ENCODE measurements at places on chromosomes 4 and X.

- DNase-seq = no peak
Measured at GRCh38 chr4:185598846-185599552, 63.7 kb upstream of the PDLIM3 start.

- peak; percentile 78 for DNase-seq
Measured at GRCh38 chr4:77156912-77157858, at the start of gene CCNG2. Gene CCNG2 (plus strand): TSS chr4:77157207. CDS start chr4:77158533, 1,326 bp downstream.

- DNase-seq = no peak
Measured at GRCh38 chrX:9907645-9908387, 59.3 kb upstream of the CLDN34 start.

GRCh38 chrX:153870791-153871360, 15.1 kb downstream of the L1CAM start:
- DNase-seq = no peak

- no peak for DNase-seq
Measured at GRCh38 chr4:5781691-5782090, 70.7 kb downstream of the EVC start.

DNA sequence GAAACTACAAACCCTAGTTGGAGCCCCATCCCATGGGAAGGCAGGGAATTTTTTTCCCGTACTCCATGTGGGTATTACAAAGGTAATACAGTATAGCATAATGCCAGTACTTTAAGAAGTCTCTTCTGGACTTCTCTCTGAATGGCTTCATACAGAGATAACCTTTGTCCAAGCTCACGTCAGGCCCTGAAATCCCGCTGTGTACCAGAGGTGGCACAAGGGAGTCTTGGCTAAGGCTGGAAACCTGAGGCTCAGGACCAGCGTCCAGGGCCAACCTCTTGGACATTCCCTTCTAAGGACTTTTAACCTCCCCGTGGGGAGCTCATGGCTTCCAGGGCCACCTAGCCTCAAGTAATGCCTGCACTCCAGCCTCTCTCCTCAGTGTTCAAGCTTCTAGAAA, 338.9 kb upstream of the FAM241A start:
- DNase-seq = no peak

DNA sequence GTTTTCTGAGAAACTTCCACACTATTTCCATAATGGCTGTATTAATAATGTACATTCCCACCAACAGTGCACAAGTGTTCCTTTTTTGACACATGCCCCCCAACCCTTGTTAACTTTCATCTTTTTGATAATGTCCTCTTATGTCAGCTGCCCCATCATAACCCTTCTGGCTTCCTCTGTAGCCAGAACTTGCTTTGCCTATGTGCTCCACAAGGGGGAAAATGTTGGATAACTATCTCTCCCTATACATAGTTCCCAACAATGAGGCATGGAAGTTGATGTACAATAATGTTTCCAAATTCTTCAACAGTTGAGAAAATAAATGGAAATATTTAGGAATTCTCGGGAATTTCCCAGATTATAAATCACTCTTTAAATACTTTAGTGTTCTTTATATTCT, 142.9 kb downstream of the ASB9 start:
- no peak for DNase-seq

DNA sequence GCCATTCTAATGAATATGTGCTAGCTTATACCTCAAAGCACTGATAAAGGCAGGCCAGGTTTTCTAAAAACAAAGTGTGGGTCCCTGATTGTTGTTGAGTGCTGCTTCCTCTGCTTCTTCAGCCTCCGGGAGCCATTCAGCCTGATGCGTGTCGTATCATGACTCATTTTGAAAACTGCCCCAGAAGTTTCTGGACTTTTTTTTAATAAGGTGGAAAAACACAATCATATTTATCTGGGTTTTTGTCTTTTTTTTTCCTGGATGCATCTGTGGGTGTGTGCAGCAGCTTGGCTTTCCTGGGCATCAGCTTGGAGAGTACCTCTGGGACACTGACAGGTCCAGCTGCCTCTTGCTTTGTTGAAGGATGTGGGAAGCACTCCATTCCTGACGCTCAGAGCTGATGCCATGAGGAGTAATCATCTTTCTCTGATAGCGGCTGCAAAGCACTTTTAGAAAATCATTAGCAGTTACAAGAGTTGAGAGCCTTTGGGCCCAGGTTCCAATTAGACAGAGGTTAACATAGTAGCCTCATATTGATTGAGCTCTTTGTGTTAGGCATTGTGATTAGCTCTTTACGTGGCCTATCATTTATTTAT, 66.9 kb downstream of the PARM1 start:
- no peak for DNase-seq

DNA sequence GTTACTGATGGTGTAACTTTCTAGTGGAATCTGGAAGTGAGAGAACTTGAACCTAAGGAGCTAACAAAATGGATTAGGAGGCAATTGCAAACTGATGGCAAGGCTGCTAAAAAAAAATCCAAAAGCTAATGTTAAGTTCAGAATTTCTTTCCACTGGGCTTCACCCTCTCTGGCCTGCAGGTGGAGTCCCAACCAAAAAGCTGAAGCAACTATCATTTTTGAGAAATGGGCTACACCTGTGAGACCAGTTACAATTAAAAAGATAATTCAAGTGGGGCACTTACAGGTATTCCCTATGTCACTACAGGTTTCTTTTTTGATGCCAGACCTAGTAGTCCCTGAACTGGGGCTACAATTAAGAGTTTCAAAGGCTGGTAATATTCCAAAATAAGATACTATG, 142.1 kb upstream of the FTHL17 start:
- DNase-seq = no peak

GRCh38 chr4:150158041-150158440, 79.8 kb downstream of the DCLK2 start:
- no peak for DNase-seq

GRCh38 chr4:168713253-168713652, 216.4 kb downstream of the PALLD start:
- no peak for DNase-seq

- DNase-seq = no peak
Measured at GRCh38 chr4:111187108-111187507, 564.2 kb upstream of the PITX2 start.

DNA sequence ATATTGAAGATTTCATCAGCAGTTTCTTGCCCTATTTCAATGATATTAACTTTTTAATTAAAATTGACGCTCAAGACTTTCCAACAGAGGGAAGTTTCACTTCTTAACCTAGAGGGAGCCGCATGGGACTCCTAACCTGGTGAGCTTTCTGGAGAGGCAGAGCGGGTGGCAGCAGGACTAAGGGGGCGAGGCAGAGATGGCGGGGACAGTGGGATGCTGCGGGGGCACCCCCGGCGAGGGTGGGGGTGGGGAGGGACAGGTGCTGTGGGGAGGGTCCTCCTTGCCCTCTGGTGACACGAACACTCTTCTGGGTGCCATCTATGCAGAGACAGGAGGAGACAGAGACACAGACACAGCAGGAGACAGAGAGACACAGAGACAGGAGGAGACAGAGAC, 104.4 kb downstream of the ADRA2C start:
- DNase-seq = no peak

- no peak for DNase-seq
Measured at GRCh38 chrX:133992882-133993281, 7.5 kb upstream of the GPC3 start.

GRCh38 chr4:150906987-150907633, 108.0 kb downstream of the LRBA start:
- DNase-seq = no peak

- no peak for DNase-seq
Measured at GRCh38 chr4:41534404-41534803, 3.6 kb upstream of the LIMCH1 start.

GRCh38 chr4:76611616-76612207, 176.7 kb downstream of the SHROOM3 start:
- DNase-seq = no peak

DNA sequence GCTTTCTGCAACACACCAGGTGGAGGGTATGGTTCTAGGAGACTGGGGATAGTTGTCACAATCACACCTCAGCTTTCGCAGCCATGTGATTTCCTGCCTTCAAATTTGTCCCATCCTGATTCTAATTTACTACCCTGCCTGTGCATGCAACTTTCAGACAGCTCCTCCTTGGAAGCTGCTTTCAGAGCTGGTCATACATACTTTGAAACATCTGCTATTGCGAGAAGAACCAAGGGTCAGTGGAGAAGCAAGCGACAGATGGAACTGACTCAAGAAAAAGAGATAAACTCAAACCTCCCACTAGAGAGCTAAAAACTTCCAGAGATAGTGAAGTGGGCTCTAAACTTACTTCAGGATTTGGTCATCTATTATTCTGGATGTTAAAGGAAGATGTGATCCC, 381.7 kb upstream of the FGF13 start:
- no peak for DNase-seq

DNA sequence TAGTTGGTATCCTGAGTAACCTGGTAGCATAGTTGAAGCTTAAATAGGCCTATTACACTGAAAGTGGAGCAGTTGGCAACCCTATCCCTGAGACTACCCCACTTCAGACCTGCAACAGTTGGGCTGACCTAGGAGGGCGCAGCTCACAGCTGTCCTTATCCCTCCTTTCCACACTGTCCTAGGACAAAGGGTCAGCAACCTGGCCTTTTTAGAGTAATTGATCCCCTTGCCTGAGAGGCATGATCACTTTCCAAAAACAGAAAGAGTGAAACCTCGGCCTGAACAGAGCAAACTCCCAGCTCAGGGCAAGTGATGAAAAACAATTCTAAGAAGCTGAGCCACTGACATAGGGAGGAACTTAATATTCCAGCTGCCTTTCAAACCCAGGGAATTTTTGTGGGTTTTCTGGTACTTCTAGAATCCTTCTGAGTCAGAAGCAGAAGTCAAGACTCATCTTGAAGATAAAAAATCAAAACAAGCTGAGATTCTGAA, 94.9 kb upstream of the MYOZ2 start:
- DNase-seq = no peak

DNA sequence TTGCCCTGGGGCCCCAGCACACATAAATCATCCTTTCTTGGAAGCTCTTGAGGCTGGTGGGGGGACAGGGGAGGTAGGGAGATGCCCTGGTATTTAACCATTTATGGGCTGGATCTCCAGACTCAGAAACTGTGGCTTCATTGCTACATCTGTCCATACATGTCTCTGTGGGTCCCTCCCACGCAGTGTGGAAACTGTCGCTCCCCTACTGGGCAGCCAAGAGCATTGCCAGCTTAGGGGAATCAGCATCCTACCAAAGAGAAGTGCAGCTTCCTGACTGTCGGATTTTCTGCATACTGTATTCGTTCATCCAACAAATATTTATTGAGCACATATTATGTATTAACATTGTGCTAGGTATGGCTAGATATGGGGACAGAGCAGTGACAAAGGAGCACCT, 3.7 kb downstream of the GRIPAP1 start:
- DNase-seq = no peak

GRCh38 chrX:153824348-153824747, 6.0 kb downstream of the PDZD4 start:
- DNase-seq = no peak

DNA sequence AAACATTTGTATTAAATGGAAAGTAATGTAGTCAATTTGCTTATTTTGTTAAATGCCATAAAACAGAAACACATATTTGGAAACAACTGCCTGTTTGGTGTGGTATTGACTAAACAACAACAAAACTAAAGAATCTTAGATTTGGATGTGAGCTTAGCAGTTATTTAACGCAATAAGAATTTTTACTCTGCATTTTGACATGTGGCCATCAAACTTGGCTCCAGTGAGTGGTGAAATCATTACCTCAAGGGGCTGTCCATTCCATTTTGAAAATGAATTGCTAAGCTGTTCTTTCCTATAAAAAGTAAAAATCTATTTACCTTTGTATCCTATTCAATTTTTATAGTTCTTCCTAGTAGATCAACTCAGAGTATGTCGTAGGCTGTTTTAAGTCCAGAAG, 84.2 kb downstream of the DKK2 start:
- DNase-seq = no peak

GRCh38 chr4:189519186-189519585, 421.5 kb upstream of the FRG1 start:
- no peak for DNase-seq

DNA sequence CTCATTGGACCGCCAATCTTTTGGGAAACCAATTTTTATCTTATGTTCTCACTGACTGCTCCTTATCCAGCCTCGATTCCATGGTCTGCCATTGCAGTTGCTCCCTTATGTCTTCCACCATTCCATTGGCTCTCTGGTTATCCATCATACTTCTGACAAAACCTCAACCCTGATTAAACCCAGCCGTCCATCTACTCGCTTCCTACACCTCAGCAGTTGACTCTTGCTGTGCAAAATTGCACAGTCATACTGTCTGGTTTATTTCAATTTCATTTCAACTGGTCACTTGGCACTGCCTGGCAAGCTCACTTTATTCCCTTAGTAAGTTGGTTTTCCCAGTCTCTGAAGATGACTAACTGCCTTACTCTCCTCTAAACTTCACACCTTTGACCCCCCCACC, 26.2 kb downstream of the ARL9 start:
- no peak for DNase-seq

DNA sequence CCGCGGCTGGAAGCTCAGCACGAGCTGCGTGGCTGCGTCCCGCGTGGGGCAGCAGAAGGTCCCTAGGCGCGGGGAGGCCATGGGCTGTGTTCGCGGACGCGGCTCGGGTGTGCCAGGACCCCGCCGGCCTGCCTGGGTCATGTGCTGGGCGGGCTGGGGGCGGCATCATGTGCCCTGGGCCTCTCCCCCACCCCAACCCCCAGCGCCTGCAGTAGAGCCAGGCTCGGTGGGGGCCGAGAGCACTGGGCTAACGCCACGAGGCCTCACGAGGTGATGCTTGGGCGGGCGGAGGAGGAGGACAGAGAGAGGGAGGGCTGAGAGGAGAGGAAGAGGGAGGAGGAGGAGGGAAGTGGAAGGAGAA, at the start of gene GPR143:
TSS of gene GPR143 (minus strand) at position 111 of the 361 bp plus-strand sequence. CDS start at position 81, 30 bp downstream.
- DNase-seq = no peak

- DNase-seq = no peak
Measured at GRCh38 chr4:87734084-87734483, 65.3 kb upstream of the IBSP start.
